Heart left ventricle (tissue), 16 donors: ENCODE measurements at places on chromosomes 13 and 19.

GRCh38 chr13:27971236-27971645 lies 2.1 kb upstream of the CDX2 start:
- DNase-seq = no peak

DNA sequence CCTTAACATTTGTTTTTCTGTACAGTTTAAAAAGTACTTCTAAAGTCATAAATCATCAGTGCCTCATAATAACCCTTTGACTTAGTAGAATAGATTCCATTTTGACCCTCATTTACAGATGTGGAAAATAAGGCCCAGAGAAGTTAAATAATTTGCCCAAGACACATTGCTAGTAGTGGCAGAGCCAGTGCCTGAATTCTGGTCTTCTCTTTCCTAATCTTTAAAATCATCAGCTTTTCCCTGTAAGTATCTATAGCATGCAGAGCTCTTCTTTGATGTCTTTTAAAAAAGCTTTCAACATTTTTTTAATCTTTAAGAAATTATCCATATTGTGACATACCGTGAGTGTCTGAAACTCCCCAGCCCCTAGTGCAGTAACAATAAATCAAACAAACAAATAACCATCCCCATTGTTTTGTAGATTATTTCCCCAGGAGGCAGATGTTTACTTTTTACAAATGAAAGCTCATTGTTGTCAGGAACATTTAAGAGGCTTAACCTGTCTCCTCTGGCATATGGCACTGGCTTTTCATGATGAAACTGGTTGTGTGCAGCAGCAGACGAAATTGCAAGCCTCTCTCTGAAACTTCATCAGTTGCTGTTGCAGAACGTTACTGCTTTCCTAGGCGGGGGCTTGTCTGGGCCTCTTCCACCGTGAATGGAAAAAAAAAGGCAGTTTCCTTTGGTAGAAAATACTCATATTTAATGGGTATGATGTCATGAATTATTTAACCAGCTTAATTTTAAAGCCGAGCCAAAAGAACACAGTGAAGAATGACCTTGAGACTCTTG lies 31.7 kb upstream of the PCDH8 start:
- no peak for DNase-seq

GRCh38 chr19:30621326-30621920 lies 249.2 kb downstream of the ZNF536 start:
- DNase-seq = no peak

DNA sequence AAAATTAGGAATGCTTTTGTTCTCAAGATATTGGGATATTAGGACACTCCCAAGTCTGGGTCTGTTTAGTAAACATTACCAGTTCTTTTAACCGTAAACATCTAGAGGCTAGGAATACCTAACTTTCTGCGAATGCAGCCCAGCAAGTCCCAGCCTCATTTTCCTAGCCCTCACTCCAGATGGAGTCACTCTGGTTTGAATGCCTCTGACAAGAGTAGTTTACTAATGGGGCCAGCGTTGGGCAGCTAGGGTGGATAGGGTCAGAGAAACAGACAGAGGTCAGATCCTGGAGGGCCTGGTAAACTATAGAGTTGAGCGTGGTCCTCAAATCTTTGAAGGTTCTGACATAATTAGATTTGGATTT lies 53.6 kb downstream of the WDFY2 start:
- no peak for DNase-seq

- DNase-seq = no peak
Observed at GRCh38 chr13:110696776-110697175, 9.1 kb downstream of the CARS2 start.
